Right forelimb (tissue), 1 donor: ENCODE measurements at places on chromosomes 2 and 18.

- DNase-seq: no peak
Measured at GRCh38 chr2:48508461-48509124, 21.4 kb upstream of the STON1 start.

DNA sequence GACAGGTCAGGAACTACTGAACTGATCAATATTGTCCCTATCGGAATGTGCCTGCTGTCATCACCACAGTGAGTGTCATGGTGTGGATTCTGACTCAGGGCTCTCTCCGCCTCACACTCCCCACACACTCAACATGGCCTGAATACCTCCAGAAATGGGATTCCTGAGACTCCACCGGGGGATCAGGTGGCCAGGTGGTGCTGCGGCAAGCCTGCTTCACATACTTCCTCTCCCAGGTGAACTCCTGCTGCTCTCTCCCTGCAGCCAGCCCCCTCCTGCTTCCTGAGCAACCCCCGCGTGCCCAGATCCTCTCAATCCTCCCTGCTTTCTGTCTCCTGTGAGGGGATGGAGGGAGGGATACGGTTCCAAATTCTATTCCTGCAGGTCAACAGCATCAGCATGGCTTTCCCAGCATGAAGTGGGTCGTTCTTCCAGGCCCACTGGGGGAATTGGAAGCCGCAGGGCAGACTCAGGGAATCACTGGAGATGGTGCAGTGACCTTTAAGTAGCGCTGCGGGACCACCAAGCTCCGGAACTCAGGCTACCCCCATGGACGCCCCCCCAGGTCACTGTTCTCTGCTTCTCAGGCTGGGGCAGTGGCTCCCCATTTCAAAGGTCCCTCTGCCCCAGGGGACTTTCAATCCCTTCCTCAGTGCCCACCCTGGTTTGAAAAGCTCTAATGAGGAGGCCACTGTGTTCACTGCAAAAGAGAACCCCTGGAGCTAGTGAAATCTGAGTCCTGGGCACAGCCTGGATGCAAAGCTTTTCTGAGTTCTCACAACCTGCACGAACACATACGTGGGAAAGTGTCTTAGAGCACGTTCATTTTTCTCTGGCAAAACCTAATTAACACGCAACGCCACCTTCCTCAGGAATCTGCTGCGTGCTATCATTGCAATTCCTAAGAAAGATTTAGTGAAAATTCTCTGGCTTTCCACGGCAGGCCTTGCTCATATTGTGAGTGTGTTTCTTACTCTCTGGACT lies 168.4 kb downstream of the ZFP36L2 start:
- DNase-seq: no peak

DNA sequence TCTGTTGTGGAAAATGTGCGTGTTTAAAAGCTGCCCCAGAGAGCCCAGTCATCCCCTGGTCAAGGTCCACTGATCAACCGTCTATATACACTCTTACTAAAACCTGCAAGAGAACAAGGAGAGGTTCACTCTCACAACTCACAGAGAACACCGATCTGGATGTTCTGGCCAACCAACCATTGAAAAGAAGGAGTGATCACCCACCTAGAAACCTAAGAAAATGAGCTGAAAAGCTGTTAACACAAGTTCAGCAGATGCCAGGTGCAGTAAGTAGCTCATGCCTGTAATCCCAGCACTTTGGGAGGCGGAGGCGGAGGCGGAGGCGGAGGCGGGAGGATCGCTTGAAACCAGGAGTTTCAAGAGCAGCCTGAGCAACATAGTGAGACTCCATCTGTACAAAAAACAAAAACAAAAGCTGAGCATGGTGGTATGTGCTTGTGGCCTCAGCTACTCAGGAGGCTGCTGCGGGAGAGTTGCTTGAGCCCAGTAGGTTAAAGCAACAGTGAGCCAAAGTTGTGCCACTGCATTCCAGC lies 14.5 kb downstream of the ATG16L1 start:
- no peak for DNase-seq

- no peak for DNase-seq
Measured at GRCh38 chr2:222734703-222735014, 63.2 kb downstream of the MOGAT1 start.

GRCh38 chr2:157691131-157691530 lies 62.5 kb upstream of the ACVR1C start:
- DNase-seq: no peak

GRCh38 chr2:132668987-132669907 lies 758 bp downstream of the LYPD1 start:
- DNase-seq: peak; percentile 53

GRCh38 chr2:99784946-99785345 lies 295.1 kb upstream of the REV1 start:
- DNase-seq: no peak

DNA sequence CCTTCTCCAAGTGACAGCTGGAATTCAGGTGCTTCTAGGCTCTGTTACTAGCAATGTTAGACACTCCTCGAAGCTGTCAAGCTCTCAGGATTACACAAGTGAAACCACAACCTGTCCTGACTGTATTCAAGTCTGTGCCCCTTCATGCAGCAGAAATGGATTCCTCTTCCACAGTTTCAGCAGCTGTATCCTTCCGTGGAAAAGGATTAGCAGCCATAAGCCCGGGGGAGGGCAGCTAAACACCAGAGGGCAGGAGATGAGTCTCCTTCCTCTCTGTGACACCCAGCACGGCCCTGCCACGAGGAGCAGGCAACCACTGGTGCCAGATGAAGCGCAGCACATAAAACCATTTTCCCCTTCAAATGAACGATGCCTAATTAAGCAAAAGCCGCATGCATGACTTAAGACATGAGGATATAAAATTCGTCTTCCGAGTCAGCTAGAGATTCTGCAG lies 1.2 kb downstream of the ST3GAL5 start:
- no peak for DNase-seq

- no peak for DNase-seq
Measured at GRCh38 chr2:203175371-203175770, 63.4 kb upstream of the CYP20A1 start.

DNA sequence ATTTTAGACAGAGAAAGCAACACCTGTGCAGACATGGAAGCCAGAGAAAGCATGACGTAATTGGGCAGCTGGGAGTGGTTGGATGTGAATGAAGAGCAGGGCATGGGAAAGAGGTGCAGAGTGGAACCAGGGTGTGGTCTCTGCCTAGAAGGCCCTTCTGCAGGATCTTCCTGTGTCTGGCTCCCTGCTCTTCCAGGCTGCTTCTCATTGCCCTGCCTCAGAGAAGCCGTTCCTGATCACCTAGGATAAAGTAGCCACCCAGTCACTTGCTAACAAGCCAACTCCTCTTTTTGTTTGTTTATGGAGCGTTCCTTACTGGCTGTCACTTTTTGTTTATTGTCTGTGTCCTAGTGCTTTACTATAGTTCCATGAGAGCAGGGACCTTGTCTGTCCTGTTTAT lies 28.5 kb downstream of the GALNT1 start:
- DNase-seq: no peak

GRCh38 chr2:64029116-64029665 lies 10.0 kb upstream of the VPS54 start:
- no peak for DNase-seq

GRCh38 chr2:17317439-17317976 lies 200.7 kb downstream of the RAD51AP2 start:
- DNase-seq: no peak

GRCh38 chr2:164061129-164061746 lies 325.4 kb upstream of the FIGN start:
- DNase-seq: no peak

GRCh38 chr18:5469340-5469739 lies 74.5 kb downstream of the EPB41L3 start:
- DNase-seq: no peak

GRCh38 chr2:32949260-32949659 lies 2.5 kb downstream of the LTBP1 start:
- no peak for DNase-seq

DNA sequence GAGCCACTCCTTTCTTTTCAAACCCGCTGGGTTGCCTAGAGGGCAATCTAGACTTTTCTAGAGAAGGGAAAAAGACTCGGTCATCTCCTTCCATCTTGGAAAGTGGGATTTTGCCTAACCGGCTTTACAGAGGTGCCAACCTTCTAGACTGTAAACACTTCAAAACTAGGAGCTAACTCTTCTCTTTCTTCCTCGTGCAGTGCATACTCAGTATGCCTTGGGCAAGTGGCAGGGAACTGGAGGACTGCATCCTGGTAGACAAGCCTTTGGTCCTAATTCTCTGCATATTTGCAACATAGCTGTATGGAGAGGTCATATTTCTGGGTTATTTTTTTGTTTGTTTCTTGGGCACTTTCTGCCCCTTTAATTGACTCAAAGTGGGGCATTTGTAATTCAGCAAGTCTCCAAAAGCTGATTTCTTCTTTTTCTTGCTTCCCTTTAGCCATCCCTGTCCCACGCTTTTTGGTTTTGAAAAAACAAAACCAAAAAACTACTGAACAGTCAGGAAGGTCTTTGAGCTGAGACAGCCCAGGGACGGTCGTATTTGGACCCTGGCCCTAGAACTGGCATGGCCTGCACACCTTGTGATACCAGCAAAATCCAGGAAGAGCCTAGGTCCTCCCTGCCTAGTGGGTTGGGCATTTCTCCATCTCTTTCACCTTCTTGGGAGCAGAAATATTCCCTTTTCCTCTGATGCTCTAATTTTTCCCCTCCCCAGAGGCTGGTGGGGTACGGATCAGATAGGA lies 5.8 kb upstream of the GATA6 start:
- no peak for DNase-seq

DNA sequence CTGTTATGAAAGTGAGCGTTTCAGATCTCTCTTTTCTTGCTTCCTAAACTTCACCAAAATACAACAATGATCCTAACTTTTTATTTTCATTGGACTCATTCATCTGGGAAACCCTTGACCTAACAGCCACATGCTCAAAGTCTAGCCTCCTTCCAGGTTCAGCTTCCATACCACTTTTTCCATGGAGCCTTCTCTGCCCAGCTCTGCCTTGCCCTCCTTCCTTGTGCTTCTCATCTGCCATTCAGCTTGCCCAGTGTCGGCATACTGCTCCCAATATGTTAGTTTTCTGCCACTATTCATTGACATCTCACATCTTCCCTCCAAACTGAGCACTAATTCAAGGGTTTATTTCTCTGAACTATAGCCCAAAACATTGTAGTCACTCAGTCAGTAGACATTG lies 214.7 kb downstream of the RAD51AP2 start:
- no peak for DNase-seq

DNA sequence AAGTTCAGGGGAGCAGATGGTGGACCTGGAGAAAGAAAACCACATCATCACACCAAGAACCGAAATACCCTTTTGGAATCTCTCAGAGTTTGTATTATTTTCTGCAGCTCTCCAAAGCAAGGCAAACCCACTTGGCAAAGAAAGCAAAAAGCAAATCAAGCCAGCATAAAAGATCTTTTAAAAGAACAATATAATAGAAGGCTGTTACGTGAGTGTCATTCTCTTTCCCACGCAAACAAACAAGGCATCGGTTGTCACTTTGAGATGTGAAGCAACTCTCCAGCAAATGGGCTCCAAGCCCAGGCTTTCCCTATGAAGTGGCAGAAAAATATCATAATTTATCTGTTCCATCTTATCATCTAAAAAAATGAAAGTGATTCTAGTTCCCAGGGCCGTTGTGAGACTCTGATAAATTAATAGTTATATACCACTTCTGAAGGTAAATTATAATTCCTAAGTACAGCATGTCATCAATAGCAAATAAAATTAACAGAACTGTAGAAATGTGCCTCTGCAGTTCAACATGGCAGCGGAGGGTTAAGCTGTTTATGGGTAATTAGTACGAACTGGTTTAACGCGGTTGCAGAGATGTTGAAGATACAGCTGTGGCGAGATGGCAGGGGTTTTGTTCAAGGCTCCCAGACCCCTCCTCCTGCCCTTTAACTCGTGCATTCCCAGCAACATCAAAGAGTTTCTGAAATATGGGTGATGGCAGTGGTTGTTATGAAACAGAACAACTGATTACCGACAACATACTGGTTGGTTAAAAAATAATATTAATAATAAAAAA lies 89.2 kb downstream of the EPHA4 start:
- DNase-seq: no peak

DNA sequence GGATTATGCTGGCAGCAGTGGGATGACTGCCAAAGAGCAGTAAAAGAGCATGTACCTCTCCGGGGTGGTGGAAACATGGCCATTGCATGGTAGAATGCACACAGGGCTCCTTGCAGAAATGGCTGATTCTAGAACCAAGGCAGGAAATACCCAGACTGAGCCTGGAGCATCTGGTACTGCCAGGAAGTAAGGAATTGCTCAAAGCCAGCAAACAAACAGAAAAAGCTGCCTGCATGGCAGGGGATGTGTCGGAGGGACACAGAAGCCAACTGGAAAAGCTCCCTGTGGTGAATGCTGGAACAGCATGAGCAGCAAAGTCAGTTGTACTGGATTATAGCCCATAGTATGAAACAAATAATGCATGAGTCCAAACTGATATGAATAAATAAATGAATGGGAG lies 78.0 kb upstream of the NFATC1 start:
- DNase-seq: no peak

DNA sequence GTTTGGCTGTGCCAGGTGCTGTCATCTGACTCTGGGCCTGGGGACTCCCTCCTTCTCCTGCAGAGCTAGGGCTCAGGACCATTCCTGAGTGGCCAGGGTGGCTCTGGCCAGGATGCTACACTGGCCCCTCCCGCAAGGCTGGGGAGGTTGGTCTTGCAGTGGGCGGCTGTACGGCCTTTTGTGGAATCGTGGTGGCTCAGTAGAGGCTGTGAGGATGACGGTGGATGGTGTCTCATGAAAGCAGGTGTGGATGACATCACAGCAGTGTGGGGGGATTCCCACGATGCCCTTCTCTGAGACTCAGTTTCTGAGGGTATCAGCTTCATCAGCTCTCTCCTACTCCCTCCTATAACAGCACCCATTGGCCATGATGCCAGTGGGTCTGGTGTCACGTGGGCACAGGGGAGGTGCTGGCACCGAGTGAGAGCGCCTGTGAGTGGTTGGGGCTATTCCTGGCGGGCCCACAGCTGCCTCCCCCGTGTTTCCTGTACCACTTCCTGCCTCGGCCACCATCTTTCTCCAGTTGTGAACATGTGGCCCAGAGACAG lies 144.2 kb upstream of the HDAC4 start:
- no peak for DNase-seq

- DNase-seq: no peak
Measured at GRCh38 chr18:54466248-54467005, 108.7 kb downstream of the C18orf54 start.

DNA sequence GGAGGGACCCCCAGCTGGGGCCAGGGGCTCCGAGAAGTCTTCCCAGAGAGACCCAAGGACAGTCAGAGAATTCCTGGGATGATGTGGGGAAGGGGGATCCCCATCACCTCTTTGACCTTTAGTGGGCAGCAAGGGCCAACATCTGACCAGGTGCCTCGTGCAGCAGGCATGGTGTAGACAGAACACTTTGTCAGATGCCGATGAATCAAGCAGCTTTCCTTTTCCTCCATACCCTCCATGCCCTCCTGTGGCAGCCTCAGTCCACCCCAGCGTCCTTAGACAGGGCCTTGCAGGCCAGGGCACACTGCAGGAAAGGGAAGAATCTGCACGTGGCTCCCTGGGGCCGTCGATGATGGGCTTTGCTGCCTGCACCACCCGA lies 26.3 kb downstream of the GPR55 start:
- DNase-seq: no peak

DNA sequence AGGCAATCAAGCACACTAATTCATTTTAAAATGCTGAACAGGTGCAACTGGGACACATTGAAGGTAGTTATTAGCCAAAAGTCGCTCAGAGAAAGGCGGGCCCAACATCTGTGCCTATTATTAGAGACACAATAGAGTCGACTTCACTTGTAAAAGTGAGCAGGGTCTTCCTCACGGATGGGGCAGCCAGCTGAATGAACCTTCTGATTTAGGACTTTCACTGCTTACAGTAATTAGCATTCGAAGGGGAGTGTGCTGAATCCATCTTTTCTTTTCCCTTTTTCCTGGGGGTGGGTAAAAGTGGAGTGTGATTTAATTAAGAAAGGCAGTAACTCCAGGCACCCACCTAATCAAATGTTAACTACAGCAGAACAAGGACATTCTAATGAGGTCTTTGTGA lies 677.7 kb downstream of the DCDC2C start:
- no peak for DNase-seq
